Mononuclear cell (primary cell): ENCODE measurements at places on chromosomes 2 and 18. TPM values are rescaled to one million over a fixed set of nuclear protein-coding genes. Genes with fewer than 3 reads are reported as not detected.

The TRIM43 gene
- not detected for total RNA-seq

The PLEK gene
- total RNA-seq = 474 TPM

The SPRED2 gene
- 1.7 TPM for total RNA-seq

The ALPG gene
- not detected for total RNA-seq

The SERPINB12 gene
- not detected for total RNA-seq

The C2orf80 gene
- total RNA-seq = not detected

The DSG4 gene
- not detected for total RNA-seq

The DCDC2C gene
- not detected for total RNA-seq

The IL36RN gene
- not detected for total RNA-seq

The PLA2R1 gene
- total RNA-seq = not detected

The L3MBTL4 gene
- total RNA-seq = 3.0 TPM

The ST8SIA5 gene
- total RNA-seq = under 0.01 TPM

The GPBAR1 gene
- 2.9 TPM for total RNA-seq
